GM18507 (cell line): ENCODE measurements at places on chromosomes 1 and 21.
A peak's percentile ranks its signal among the peaks of the same experiment; 100 is the strongest.

- DNase-seq = no peak
Measured at GRCh38 chr1:51520700-51521248, 1.7 kb upstream of the EPS15 start.

GRCh38 chr1:33047839-33048305, 11.2 kb upstream of the AK2 start:
- DNase-seq = no peak

DNA sequence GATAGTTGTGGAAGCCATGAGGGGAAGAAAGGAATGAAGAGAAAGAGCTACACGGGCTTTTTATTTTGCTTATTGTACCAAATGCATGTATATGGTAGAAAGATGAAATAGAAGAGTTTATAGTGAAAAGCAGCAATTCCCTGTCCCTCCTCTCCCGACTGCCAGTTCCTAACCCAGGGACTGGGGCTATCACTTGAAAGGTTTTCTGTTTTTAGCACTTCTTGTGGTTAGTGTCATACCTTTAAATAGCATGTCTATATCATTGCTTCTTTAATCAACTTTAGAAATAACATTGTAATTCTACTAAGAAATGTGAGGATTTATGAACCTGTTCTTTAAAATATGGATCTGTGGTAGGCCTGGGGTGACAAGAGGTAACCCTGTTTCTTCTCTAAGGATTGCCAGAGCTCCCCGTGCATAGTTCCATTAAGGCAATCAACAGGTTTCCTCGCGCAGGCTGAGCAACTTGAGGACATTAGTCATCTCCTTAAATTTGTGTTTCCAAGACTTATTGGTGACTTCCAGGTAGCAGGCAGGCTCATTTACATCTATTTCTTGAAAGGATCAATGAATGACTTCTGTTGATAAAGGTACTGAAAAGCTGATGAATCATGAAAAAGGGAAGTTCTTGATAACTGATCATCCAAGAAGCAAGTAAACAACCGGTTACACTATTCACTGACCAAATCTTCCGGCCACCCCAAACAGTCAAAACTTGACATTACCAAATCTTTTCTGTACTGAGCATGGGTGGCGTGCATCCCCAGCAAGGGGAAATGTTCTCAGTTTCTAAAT, 37.8 kb upstream of the S1PR1 start:
- peak; percentile 51 for DNase-seq

DNA sequence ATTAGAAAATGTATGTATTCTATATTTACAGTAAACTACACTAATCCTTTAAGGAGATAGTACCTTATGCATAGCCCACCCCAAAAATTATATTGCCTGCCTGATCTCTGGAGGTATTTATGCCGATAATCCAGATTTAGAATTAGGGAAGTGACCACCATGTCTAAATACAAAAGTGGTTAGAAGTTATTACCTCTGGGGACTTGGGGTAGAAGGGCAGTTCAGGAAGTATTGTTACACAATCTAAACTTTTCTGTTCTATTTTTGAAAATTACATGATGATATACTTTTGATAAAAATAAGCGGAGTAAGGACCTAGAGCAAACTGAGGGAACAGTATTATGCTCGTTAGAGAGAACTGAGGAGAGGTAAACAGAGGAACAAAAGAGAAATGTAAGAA, 90.5 kb upstream of the ZP4 start:
- no peak for DNase-seq
